NCI-H1417 treated with DMSO at 0.1 percent for 48 hours (cell line): ENCODE measurements at places on chromosomes 11 and 22.

DNA sequence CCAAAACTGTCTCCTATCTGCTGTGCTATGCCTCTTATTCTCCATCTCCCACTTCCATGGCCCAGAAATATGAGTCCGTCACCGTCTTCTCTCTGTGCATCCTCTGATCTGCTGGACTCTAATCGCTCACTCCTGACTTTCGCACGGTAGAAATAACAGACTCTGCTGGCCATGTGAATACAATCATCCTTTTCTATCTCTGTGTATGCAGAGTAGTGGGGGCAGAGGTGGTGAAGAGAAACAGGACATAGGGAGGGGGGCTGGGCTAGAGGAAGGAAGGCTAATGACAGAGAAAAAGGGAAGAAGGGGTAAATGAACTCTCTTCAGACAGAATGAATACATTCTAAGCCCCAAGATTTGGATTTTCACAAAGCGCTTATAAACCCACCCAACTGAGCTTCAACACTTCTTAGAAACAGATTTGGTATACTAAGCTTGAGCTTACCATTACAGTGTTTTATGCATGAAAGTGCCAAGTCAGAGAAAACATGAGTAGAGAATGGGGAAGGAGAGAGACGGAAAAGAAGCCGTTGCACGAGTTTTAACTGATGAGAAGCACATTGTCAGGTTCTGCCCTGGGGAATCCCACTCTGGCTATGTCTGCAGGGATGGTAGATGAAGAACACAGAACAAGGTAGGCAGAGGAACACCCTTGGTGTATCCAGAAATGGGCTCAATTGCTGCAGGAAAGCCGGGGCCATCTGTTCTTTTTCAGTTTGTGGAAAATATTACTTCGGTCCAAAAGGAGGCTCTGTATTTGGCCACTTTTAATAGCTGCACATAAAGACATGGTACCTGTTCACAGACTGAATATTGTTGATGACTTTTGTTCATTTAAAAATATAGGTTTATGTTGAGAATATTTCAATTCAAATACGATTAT is 324.7 kb downstream of the ETS1 start:
- no peak for DNase-seq

DNA sequence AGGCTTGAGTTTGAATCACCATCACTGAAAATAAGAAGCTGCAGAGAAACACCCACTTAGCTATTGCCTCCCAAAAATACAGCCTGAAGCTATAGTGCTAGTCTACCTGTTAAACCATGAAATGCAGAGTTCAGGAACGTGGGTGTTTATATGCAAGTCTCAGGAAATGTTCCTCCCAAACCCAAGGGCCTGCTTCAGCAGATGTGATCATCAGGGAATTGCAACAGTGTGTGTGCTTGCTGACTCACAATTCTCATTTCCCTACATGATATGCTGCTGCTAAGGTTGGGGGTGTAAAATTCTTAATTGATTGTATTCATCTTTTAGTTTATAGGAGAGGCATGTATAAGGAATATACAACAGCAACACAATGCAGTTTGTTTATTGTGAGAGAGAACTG is 49.6 kb downstream of the NUP98 start:
- DNase-seq, result no peak

GRCh38 chr11:71222318-71223080 is 29.9 kb downstream of the SHANK2 start:
- DNase-seq, result no peak

DNA sequence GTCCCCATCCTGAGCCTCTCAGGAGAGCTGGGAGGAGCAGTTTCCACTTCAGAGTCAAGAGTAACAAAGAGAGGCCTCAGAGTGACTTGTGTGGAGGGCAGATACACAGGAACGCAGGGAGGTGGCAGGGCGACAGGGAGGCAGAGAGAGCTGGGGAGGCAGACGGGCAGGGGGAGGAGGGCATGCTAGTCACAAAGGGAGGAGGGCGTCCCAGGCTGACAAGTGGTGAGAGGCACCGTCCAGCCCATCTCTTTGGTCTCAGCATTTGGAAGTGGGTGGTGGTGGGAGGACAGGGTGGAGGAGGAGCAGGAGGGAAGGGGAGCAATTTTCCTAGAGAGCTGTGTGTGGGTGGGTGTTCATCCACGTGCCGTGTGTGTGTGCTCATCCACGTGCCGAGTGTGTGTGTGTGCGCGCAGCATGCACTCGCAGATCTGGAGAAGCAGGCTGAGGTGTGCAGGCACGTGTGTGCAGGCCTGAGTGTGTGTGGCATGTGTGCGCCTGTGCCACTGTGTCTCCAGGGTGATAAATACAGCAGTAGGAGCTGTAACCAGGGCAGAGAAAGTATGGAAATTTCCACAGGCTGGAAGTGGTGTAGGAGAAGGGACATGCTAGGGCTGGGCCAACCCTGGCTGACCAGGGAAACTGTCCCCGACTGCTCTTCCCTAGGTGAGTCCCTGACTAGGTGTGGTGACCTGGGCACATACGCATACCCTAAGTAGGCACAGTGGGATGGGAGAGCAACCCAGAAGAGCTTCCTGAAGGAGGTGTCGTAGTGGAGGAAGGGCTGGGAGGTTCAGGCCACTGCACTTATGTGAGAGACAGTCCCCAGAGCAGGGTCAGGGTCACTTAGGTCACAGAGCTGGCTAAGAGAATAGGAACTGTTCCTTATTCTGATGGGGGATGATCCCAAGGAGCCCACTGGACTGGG is 7.3 kb upstream of the PDE2A start:
- DNase-seq, result no peak

GRCh38 chr11:74966651-74967050 is 17.6 kb downstream of the SPCS2 start:
- no peak for DNase-seq

- no peak for DNase-seq
Measured at GRCh38 chr11:120123946-120124345, 14.0 kb downstream of the TRIM29 start.

- DNase-seq, result no peak
Measured at GRCh38 chr22:48701296-48702030, 1126.2 kb downstream of the BRD1 start.

DNA sequence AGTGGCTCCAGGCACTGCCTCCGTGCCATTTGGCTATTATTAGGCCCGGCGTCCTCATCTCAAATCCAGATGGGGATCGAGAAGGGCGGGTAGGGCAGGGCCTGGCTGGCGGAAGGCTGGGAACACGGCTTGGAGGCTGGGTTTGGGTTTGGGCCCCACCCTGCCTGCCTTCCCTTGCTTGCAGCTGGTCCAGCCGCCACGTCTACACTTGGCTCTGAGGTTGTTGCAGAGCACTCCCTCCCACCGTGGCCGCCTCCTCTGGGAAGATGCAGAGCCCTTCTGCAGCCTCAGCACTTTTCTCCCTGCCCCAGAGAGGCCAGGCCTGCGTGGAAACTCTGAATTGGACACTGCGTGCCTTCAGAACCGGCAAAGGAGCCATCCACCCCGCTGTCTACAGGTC is 5.2 kb upstream of the SMTN start:
- no peak for DNase-seq

- no peak for DNase-seq
Measured at GRCh38 chr11:95549301-95549700, 240.3 kb downstream of the FAM76B start.

GRCh38 chr22:25161017-25161915 is 38.4 kb upstream of the CRYBB3 start:
- no peak for DNase-seq

DNA sequence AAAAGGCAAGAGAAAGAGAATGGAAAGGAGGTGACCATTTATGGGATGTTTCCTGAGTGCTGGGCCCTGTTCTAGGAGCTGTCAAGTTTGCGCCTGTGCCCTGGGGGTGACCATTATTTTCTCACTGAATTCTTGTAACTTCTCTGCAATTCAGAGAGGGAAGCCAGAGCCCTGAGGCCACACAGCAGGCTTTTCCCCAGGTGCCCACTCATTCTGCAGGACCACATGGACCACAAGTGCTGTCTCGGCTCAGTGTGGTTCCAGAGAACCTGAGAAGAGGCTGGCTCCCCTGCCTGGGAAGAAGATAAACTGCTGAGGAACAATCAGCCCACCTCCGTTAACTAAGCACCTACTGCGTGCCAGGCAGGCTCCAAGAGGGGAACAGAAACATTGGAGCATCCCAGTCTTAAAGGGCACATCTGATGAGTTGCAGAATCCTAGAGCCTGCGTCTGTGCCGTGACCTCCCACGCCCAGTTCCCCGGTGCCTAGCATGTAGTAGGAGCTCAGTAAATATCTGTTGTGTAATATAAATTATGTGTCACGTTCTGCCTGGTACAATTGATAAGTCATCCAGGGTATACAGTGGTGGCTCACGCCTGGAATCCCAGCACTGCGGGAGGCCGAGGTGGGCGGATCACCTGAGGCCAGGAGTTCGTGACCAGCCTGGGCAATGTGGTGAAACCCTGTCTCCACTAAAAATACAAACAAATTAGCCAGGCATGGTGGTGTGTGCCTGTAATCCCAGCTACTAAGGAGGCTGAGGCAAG is 31.6 kb upstream of the CRYBB3 start:
- no peak for DNase-seq

- DNase-seq, result no peak
Measured at GRCh38 chr11:76706667-76707066, 36.1 kb upstream of the LRRC32 start.

- DNase-seq, result no peak
Measured at GRCh38 chr11:60924906-60925853, 920 bp downstream of the TMEM132A start.

DNA sequence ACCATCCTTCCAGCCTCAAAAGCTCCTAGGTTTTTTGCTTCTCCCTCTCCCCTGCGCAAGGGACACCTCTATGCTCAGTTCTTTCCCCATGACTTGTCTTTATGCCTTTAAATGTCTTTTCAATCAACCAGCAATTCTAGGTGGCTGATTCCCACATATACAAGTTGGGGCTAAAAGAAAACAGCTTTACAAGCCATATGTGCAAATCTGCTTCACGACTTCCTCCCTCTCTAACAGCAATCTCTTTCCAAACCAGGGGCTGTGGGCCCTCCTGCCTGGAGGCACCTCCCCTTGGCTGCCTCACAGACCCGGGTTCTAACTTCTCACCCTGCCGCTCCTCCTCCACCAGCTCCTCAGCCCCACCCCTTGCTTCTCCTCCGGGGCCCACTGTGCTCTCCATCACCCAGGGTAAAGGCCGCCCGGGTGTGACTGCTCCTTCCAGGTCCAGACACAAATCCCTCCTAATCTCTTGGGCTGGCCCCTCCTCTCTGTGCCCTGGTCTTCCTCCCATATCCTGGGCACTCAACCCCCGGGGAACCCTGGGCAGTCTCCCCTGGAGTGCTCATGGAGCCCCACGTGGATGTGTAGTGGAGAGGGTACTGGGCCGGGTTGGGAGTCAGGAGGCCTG is 14.1 kb downstream of the TMPRSS13 start:
- no peak for DNase-seq

GRCh38 chr11:125679397-125679796 is 1.2 kb downstream of the ACRV1 start:
- DNase-seq, result no peak

DNA sequence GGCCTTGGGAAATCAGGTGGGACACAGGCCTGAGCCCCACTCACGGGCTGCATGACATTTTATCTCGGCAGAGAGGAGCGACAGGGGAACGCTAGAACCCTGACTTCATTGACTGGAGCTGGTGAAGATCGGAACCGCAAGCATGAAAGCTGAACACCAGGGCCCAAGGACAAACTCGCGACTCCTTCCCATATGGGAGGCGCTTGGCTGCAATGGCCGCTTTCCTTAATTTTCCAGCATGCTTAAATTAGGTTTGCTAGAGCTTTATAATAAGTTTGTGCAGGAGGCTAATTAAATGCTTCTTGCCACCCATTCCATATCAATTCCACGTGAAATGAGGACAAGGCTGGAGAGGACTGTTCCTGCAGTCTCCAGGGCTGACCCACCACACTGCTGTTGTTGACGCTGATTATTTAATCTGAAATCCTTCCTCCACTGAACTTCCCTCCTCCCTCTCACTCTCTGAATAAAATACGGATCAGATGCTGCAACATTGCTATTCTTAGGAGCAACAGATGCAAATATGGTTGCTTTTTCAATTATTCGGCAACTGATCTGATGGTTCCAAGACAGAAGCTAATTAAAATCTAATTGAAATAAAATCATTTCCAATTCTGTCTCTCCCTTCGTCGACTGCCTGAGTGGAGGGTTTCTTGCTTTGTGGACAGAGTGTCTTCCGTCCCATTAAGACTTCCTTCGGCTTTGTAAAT is 692.9 kb downstream of the OPCML start:
- no peak for DNase-seq

GRCh38 chr22:50583294-50583861 is 729 bp upstream of the CHKB start:
- DNase-seq, result no peak

DNA sequence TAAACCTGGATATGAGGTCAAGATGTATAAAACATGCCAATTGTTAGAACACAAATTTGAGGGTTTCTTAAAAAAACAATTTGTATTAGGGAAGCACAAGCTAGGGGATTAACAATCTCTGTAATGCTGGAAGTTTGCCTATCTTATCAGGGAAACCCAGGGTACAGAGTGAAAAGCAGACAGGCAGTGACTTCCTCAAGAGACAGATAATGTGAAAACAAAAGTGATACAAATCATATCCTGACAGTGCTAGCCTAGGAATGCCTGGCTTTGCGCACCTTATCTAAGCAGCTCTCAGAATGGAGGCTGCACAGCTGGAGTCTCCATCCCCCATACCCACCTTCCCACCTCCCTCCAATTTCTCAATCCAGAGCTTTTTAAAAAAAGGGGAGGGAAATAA is 22.5 kb upstream of the RBX1 start:
- no peak for DNase-seq

- DNase-seq, result no peak
Measured at GRCh38 chr11:96162816-96163499, 180.0 kb downstream of the MAML2 start.

- DNase-seq, result no peak
Measured at GRCh38 chr11:19957294-19957943, 202.9 kb downstream of the DBX1 start.

- DNase-seq, result no peak
Measured at GRCh38 chr11:124732230-124732629, 7.5 kb upstream of the NRGN start.

DNA sequence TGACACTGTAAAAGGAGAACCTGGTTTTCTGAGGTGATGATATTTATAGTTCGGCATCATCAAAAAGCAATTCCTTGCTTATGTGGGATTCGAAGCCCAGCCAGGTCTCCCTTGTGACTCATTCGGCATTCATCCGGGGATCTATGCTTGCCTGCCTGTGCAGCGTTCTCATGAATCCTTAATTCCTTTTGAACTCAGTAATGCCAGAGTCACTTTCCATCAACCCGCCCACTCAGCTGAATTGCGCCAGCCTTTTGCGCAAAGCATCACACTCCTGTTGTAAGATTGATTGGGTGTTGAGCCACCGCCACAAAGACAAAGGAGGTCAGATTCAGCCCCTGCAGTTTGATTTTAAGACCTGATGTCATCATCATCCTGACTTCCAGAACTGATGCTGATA is 128.6 kb downstream of the SLC17A6 start:
- no peak for DNase-seq

DNA sequence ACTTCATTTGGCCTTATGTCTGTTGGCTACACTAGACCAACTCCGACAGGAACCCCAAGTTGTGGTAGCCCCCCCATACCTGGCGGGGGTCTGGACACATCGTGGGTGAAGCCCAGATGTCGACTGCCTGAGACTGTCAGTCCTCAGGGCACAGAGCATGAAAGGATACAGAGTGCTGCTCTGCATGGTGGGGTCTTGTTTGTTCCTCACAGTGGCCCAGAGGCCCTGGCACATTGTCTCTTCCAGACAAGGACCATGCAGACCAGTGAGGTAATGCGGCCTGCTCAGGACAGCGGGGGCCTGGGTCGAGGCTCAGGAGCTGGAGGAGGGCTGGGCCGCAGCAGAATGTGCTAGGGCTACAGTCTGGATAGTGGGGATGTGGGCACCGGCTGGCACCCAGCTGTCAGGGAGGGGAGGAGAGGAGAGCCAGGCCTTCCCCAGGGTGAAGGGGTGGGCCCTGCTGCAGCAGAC is 14.6 kb downstream of the CAPN5 start:
- no peak for DNase-seq
